GM23338 (cell line): ENCODE measurements at places on chromosomes 12 and 14.
A peak's percentile ranks its signal among the peaks of the same experiment; 100 is the strongest.

GRCh38 chr14:92135269-92135668 is 13.5 kb downstream of the CPSF2 start:
- peak; percentile 11 for DNase-seq

DNA sequence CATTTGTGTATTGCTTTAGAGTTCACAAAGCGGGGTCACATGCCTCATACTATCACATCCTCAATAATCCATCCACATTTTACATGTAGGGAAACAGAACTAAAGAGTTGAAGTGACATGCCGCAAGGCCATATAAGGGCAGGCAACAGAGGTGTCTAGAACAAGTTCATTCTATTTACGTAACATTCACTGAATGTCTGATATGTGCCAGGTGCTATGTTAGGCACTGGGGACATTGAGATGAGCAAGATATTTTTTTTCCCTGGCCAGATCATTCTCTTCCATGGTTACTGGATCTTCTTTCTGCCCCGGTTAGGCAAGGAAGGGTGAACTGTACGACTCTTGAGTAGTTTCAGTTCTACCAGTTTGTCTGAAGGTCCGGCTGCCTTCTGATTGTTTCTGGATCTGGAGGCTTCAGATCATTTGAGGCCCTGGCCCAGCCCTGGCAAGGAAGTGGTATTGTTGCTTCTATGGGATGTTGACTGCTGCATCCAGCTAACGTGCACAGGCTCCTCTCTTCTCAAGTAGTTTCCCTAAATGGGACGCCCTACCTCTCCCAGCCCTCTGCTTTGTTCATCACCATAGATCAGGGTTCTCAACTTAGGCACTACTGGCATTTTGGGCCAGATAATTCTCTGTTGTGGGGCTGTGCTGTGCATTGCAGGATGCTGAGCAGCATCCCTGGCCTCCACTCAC is 12.1 kb downstream of the GPATCH2L start:
- no peak for DNase-seq

- DNase-seq, result peak; percentile 88
Measured at GRCh38 chr12:31732926-31733548, 4.2 kb upstream of the AMN1 start.

- DNase-seq, result no peak
Measured at GRCh38 chr12:1937481-1938224, 19.2 kb upstream of the CACNA2D4 start.

DNA sequence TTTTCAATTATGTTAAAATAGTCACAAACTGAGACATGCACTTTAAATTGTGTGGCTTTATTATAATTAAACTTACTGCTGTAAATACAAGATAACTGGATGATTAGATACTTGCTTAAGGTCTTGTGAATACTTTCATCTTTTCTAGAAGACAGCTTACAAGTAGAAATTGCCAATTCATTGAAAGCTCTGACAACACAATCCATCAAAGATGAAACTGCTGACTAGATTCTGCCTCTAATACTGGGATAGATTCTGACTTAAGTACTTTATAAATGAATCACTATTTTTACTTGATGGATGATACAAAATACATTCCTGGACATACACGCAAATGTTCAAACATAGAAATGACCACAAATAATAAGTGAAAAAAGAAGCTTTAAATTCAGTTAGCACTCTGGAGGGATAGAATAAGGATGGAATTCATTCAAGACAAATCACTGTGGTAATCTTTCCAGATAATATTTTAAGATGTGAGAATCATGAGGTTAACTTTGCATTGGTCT is 876.8 kb downstream of the RPS29 start:
- DNase-seq, result no peak

GRCh38 chr14:86543521-86543920 is 1013.6 kb downstream of the FLRT2 start:
- no peak for DNase-seq

DNA sequence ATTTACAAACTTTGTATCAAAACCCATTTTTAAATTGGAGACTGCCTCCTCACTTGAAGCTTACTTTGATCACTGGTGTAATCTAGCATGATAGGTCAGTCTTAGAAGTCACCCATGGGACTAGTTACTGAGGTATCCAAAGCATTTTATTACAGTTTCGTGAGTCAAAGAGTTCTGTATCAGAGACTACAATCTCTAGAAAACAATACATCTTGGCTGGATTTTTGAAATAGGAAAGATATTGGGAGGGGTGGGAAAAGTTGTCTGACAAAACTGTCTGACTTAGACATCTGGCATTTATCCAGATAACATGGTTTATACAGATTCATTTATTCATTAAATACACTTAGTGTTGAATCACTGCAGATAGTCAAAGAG is 173.5 kb upstream of the PDZRN4 start:
- DNase-seq, result no peak

DNA sequence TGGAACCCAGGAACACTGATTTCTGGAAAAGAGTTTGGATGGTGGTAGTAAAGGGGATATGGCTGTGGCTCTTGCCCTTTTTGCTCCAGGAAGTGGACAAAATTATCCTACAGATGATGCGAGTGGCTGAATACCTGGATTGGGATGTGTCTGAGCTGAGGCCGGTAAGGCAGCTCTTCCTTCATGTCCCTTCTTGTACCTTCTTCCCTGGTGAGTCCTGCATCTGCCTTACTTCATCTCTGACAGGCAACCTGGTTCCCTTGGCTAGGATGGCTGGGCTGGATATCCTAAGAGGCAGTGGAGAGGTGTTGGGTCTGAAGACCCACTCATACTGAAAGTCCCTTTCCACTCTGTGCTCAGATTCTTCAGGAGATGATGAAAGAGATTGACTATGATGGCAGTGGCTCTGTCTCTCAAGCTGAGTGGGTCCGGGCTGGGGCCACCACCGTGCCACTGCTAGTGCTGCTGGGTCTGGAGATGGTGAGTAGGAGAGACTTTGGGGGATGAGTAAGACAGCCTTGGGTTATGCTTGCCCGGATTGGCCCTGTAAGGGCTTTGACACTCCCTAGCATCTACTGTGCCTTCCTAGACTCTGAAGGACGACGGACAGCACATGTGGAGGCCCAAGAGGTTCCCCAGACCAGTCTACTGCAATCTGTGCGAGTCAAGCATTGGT is 8.0 kb downstream of the DGKA start:
- no peak for DNase-seq

DNA sequence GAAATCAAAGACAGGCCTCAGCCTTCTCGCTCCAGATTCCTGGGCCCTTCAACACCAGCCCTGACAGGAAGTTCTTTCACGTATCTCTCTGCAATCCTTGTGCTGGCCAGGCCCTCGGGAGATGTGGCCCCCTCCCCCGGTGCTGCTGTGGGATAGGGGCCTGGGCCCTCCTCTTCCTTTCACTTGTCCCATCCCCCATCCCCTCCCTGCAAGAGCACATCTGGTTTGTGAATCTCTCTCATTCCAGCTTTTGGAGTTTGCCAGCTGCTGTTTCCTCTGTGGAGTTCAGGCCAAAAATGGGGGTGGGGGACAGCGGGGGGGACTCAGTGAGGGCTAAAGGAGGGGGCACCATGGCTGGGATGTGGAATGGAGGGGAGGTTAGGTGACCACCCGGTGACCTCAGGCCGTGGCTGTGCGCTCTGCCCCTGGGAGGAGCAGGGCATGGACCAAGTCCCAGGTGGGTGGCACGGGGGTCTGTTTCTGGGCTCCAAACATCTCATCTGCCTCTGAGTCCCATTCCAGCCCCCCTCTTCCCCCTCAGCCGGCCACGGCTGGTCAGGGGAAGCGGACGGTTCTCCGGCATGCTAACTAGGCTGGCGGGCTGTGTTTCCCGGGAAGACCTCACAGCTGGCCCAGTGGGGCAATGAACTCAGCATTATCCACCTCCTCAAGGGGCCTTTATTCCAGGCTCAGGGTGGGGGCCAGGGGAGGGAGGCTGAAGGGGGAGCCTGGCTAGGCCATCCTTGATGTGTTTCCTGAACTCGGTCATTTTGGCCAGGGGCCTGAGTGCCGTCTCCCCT is 7.4 kb downstream of the LRP1 start:
- DNase-seq, result peak; percentile 46

- DNase-seq, result no peak
Measured at GRCh38 chr14:62002642-62003041, 240.4 kb downstream of the SNAPC1 start.

GRCh38 chr12:91695964-91696363 is 449.7 kb downstream of the BTG1 start:
- DNase-seq, result no peak

- no peak for DNase-seq
Measured at GRCh38 chr14:77102154-77102553, 4.1 kb downstream of the CIPC start.

- DNase-seq, result peak; percentile 90
Measured at GRCh38 chr12:62435303-62436163, 31.1 kb upstream of the MON2 start.

DNA sequence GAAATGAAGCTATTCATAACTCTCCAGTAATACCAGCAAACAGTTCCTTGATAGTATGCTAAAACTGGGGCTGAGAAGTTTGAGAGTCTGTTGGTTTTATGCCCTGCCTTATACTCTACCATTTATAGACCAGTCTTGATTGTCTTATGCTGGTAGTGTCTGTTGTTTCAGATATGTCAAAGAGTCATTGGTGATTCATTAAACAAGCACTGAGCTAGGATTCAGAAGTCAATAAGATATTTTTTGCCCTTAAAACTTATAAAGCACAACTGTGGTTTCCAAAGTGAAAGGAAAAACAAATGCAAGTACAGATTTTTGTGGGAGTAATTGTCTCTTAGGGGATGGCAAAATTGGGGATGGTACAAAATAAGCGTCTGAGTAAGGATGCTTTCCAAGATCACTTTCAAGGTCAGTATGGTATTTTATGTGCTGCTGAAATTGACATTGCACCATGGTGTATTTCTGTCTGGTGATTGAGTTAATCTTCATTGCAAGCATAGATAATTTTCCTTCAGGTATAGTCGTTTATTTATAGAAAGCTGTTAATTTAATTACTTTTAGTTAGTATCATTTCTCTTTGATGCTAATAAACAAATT is 289.5 kb upstream of the E2F7 start:
- DNase-seq, result no peak

GRCh38 chr12:106150555-106150954 is 11.8 kb upstream of the NUAK1 start:
- DNase-seq, result no peak

GRCh38 chr14:103541709-103542604 is 13.0 kb downstream of the TRMT61A start:
- no peak for DNase-seq

DNA sequence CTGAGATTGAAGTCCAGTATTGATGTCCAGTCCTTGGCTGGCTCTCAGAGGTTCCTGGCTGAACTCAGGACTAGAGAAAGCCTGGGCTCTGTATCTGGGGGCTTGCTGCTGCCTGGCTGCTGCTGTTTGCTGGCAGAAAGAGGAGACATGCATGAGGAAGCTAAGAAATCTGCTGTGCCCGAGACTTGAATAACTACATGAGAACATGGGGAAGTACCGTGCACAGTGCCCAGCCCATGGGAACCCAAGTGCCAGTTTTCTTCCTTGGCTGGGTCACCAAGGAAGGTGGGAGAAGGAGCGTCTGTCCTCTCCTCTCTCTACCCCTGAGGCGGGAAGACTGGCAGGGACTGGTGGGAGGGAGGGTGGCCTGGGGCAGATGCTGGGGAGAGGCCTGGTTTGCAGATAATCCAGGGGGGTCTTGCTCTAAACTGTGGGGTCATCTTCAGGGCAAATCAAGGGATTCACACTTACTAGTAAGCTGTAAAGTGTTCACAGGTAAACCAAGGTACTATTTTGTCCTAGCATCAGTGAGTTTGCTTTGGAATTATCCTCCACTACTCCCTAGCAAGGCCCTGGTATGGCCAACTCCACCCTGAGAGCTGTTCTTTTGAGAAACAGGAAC is 13.8 kb upstream of the ZFP36L1 start:
- no peak for DNase-seq

DNA sequence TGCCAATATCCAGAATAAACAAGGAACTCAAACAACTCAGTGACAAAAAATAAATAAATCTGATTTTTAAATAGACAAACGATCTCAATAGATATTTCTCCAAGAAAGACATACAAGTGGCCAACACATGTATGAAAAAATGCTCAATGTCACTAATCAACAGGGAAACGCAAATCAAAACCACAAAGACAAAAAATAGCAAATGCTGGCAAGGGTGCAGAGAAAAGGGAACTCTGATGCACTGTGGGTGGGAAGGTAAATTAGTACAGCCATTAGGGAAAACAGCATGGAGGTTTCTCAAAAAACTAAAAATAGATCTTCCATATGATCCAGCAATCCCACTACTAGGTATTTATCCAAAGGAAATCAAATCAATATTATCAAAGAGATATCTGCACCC is 3.5 kb upstream of the EIF5 start:
- no peak for DNase-seq

DNA sequence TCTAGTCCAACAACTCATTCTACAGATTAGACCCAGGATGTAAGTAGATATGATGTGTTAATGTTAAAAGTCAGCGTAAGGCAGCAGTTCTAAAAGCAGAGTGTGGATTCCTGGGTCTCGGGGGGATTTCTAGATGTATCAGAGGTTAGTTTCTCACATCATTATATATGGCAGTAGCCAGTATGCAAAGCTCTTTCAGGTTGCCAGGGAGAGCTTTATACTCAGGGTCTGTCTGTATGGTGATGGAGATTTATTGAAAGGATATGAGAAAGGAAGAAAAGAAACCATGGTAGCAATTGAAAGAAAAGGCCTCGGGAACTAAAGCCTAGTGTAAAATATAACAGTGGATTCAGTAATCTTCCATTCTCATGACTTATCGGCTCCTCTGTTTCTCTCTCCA is 26.2 kb upstream of the PAWR start:
- DNase-seq, result no peak

DNA sequence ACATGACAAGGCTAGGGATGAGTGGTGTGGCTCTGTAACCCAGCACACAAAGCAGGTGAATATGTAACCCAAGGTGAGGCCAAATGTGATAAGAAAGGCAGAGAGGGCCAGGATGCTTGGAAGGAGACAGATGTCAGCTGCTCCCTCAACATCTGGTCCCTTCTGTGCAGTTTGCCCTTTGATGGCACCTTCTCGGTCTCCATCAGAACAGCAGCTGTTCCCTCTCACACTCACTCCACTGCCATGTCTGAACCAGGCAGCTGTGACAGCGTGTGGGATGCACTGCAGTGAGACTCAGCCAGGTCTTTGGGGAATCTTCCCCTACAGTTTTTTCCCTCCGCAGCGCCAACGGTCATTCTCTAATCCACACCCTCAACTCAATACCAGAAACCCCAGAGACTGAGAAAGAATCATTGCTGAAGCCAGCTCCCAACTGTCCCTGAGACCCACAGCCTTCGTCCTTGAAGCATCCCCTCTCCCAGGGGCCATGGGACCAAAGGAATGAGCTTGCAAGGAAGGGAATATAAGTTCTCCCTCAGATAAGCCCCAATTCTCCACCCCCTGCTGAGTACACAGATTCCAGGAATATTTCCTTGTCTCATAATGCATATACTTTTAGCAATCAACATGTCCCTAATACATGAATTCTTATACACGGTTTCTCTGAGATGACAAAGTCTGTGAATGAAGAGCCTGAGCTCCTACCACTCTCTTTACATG is 230.0 kb downstream of the GLT1D1 start:
- no peak for DNase-seq
